ENCODE measurements at places on chromosomes 13 and 19.
A peak's percentile ranks its signal among the peaks of the same experiment; 100 is the strongest.

DNA sequence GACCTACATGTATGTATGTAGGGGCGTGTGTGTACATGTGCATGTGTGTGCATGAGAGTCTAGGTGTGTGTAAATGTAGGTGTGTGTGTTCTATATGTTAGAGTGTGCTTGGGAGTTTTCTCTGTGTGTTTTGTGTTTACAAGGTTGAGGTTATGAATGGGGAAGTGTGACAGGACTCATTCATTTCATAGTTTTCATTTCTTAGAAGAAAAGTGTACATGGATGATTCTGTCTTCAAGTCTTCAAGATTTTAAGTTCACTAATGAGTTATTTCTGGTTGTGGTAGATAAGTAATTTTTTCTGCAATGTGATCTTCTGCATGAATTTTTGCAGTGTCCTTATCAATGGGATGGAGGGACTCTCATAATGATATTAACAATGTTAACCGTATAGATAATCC is 118.2 kb upstream of the SLC10A2 start:
- DNase-seq = no peak

DNA sequence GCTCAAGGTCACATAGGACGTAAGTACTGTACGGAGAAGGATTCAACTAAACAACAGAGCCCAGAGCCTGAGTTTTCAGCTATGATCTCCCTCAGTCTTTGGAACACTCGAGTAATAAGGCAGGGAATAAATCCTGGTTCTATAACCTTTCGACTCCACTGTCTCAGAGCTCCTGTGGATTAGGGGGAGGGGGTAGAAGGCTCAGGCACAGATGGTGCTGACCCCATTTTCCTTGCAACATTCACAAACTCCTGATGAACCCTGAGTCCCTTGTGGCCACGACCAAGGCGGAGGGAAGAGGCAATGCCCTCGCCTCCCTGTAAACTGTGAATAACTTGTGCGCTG is 21.4 kb downstream of the NOVA2 start:
- no peak for DNase-seq

DNA sequence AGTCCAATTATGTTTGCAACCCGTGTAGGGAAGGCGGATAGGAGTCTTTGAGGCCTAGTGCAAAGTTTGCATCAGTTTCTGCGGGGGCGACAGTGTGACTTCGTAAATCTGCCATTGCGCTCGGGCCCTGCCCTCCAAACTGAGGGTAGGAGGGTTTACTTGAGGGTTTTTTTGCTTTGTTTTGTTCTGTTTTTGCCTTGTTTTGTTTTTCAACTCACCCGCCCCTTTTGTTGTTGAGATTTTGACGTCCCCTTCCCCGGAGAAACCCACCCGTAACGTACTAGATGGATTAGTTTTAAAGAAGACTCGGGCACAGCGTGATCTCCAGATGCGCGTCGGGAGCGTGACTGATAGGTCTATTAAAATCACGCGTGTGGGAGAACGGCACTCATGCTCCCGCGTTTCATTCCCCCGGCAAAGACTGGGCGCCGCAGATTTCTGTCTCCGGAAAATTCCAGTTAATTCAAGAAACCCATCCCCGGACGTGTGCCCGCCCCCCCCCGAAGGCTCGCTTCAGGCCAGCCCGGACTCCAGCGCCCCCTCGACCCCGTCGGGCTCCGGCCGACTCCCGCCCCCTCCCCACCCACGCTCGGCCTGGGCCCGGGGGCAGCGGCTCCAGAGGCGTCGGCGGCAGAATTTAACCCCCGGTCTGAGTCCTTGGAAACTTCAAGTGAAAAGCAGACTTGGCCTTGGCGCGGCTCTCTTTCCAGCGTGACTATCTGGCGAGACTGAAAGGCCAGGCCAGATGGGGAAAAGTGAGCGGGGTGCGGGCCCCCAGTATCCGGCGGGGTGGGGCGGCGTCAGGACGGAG is 5.0 kb downstream of the SOX1 start:
- DNase-seq = no peak

- no peak for DNase-seq
Observed at GRCh38 chr13:99151516-99151915, 49.1 kb upstream of the UBAC2 start.

- DNase-seq = no peak
Observed at GRCh38 chr19:45879055-45879454, 6.9 kb downstream of the IRF2BP1 start.

DNA sequence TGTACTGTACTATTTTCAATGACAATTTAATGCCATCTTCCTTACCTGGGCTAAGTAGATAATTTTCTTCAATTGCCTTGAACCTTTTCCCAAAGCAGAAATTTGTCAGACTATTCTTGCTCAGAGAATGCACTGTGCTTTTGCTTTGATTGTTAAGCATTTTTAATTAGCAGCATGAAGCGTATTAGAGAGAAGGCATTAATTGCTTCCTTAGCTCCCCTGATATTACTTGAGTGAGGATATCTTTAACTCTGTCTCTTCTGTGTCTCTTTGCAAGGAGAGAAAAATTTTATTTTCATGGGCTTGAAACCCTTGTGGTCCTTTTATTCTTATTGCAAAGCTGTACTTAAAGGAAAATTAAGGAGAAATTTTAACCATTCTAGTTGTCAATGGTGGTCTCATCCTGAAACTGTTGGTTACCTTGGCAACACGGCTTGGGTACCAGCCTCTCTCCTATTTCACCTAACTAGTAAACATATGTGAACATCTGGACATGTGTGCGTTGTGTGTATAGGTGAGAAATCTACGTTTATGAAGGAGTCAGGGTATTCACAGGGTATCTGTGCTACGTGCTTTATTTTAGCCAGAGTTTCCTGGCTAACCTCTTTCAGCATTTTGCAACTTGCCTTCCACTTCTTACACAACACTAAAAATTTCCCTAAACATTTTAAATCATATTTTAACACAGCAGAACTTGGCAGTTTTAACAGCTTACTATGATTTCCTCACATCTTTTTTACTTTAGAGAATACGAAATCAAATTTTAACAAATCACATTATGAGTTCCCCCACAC is 225.5 kb downstream of the KLF5 start:
- no peak for DNase-seq

DNA sequence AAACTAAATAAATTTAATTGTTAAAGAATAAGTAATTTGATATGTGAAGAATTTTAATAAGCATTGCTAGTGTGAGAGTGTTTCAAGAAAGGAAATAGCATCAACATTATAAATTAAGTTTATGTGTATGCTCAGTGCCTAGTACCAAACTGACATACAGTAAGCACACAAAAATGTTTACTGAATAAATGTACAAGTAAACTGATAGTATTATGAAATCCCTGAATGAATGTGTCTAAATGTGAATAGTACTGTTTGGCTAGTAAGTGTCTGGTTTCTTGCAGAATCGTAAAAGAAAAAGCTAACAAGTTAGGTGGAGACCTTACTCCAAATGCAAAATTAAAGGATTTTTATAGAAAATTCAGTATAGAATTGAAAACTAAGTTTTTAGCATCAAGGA is 233.6 kb downstream of the PCDH9 start:
- DNase-seq = no peak

DNA sequence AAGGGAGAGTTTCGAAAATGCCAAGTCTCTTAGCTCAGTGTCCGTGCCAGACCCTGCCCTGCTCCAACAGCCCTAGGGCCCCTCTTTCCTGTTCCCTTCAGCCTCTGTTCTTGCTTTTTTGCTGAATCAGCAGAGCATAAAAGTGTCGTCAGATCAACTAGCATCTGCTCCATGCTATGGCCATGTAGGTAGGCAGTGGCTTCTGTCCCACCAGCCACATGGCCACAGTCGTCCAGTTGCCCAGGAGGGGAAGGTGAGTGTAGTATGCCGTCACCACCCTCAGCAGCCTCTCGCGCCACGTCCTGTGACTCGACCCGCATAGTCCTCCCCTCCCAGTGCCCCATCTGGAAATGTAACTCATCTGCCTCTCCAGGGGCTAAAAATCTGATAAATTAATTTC is 50.9 kb upstream of the ATP11A start:
- DNase-seq = no peak

DNA sequence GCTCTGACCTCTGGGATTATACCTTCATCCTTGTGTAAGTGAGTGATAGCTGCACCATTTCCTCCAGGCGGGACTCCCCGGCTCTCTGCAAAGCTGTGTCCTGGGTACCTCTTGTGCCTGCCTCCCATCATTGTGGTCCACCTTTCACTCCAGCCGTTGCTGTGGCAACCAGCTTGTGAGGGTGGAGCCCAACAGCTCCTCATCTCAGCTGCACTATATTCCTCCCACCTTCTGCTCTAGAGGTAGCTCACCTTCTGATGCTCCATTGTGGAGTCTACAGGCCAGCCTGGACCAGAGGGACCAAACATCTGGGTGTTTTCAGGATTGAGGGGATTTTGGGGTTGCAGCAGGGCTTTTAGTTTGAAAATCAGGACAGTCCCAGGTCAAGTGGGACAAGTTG is 708.2 kb downstream of the UQCRFS1 start:
- no peak for DNase-seq

DNA sequence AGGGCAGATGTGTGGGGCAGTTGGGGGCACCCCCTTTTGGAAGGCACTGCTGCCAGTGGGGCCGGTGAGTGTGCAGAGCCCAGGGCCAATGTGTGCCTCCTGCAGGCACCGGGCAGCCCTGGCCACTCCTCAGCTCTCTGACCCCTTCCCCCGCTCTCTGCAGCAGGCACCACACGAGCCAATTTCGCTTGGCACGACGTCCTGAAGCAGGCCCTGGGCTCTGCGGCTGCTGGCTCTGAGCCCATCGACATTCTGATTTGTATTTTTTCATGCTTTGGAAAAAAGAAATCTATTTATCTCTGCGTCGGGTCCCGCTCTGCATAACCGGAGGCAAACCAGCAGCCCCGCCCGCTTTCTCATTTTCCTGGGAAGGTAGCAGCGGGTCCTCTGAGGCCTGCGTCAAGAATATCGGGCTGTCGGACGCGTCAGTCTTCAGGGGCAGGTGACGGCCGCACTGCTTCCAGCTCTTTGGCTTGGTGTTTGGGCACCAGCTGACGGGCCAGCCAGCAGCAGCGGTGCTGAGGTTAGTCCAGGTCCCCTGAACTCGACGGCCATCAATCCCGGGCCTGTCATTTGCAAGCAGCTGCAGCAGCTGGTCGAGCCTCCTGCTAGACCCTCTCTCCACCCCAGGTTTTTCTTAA is 134.3 kb downstream of the KDM4B start:
- no peak for DNase-seq

DNA sequence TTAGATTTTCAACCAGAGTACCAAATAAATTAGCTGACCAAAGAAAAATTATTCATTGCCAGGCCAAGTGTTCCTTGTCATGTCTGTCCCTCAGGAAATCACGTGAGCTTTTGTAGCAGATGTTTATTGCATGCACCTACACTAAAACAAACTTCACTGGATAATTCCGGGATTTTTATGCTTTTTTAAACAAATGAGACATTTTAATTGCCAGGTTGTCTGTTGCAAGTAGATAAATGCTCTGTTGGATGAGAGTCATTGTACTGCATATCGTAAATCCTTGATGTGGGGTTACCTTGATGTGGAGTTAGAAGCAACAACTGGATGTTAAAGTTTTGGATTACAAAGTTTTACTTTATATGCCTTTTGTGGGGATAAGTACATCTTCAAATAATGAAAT is 1187.7 kb upstream of the PCDH9 start:
- DNase-seq = no peak

- peak; percentile 89 for DNase-seq
Observed at GRCh38 chr19:53879140-53880081, 2.6 kb upstream of the PRKCG start.

- no peak for DNase-seq
Observed at GRCh38 chr13:112900226-112900600, 68.8 kb upstream of the MCF2L start.

GRCh38 chr19:50468818-50469217 is 7.5 kb upstream of the EMC10 start:
- no peak for DNase-seq

- DNase-seq = no peak
Observed at GRCh38 chr13:106151056-106151699, 384.3 kb downstream of the EFNB2 start.

DNA sequence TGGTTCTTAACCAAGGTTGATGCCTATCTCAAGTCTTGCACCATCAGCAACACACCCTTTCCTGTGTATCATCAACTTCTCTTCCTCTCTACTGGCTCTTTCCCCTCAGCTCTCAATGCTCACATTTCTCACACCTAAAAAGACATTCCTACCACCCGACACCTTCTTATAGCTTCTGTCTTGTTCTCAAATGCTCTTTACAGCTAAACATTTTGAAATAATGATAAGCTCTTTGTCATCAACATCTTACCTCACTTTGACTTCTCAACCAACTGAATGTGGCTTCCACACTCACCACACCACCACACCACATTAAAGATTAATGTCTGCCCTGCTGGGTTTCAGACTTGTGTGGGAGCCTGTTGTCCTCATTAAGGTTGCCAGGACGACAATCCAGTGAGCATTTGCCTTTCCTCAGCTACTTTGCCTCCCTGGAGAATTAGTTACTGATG is 67.8 kb downstream of the RXFP2 start:
- DNase-seq = no peak

GRCh38 chr13:98954313-98954712 is 23.6 kb downstream of the DOCK9 start:
- no peak for DNase-seq

- peak; percentile 14 for DNase-seq
Observed at GRCh38 chr19:42129399-42130253, 2.6 kb downstream of the POU2F2 start.

GRCh38 chr19:50906217-50906616 is 5.0 kb downstream of the KLK4 start:
- no peak for DNase-seq

- no peak for DNase-seq
Observed at GRCh38 chr13:50494138-50494537, 349.4 kb downstream of the DLEU7 start.

- no peak for DNase-seq
Observed at GRCh38 chr19:49272204-49272603, 52.8 kb downstream of the SLC6A16 start.

DNA sequence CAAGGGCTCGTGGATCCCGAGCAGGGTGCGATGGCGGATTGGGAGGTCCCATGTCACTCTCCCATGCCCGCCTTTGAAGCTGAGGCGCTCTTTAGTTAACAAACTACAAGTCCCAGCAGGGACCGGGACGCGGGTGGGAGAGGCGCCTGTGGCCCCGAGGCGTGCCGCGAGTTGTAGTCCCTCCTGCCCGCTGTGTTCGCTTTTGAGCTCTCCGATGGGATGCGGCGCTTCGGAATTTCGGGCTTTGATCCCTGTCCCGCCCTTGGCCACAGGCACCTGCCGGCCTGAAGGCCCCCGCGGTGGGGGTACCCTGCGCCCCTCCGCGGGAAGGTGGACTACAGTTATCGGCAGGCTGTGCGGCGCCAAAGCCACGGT is 11.0 kb downstream of the CYTH2 start:
- DNase-seq = peak; percentile 60

GRCh38 chr19:33552928-33553279 is 31.3 kb upstream of the PEPD start:
- no peak for DNase-seq

DNA sequence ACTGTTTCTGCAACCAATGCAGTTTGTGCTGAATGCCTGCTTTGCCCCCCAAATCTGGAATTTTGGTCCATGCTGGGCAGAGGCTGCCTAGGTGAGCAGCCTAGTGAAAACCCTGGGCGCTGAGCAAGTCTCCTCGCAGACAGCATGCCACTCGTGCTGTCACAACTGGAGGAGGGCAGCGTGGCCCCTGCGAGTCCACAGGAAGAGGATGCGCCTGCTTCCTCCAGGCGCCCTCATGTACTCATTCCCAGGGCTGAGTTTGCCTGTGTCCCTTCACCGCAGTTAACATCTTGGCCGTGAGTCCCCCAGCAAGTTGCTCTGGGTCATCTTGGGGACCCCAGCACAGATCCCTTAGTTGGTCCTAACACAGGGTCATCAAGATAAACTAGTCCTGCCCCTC is 26.2 kb upstream of the TMEM160 start:
- no peak for DNase-seq

GRCh38 chr13:40895227-40896184 is 106.1 kb downstream of the SLC25A15 start:
- no peak for DNase-seq

GRCh38 chr13:42859760-42860159 is 78.4 kb downstream of the FAM216B start:
- DNase-seq = no peak

Data from nucleus accumbens (tissue), 56 donors.